ENCODE measurements at places on chromosomes 3 and 15.
A peak's percentile ranks its signal among the peaks of the same experiment; 100 is the strongest.

- no peak for DNase-seq
Measured at GRCh38 chr3:94405258-94406035, 342.6 kb downstream of the NSUN3 start.

DNA sequence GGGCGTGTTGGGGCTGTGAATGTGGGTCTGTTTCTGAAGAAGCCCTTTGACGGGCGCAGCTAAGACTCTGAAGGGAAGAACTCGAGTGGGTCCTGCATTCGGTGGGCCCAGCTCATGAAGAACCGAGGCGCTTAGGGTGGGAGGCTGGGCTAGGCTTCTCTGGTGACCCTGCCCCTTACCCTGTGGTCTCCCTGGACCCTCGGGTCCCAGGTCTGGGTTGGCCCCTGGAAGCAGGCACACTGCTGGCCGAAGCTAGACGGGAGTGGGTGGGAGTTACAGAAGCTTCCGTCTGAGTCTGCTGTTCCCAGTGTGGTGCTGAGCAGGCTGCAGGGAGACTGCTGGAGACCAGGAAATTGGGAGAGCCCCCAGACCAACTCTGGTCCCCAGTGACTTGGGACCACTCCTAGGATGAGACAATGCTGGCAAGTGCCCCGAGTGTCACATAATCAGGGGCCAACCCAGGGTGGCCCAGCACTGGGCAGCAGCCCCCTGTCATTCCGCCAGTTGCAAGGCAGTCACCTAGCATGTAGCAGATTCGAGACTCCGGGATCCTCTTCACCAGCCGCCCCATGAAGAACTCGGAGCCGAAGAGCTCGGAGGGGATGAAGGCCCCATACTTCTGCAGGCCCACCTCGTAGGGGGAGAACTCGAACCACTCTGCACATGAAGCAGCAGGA is 16.7 kb upstream of the EHD4 start:
- DNase-seq = no peak

- no peak for DNase-seq
Measured at GRCh38 chr3:49912881-49913281, 9.2 kb upstream of the MST1R start.

DNA sequence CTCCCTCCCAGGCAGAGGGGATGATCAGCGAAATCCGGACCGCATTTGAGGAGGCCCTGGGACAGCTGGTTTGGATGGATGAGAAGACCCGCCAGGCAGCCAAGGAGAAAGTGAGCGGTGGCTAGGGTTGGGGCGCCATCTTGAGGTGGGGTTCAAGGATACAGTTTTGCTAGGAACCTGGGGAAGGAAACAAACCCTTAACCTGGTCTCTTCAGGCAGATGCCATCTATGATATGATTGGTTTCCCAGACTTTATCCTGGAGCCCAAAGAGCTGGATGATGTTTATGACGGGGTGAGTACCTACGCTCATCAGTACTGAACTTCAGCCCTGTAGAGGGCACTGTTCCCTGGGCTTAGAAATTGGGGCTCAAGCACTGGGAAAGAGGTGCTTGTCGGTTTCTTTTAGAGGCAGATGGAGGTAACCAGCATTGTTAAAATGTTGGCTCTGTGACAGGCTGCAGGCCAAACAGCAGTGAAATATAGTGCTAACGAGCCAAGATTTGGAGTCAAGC is 9.6 kb upstream of the PSMD2 start:
- peak; percentile 75 for DNase-seq

GRCh38 chr3:48598323-48599076 is 3.4 kb upstream of the COL7A1 start:
- no peak for DNase-seq

DNA sequence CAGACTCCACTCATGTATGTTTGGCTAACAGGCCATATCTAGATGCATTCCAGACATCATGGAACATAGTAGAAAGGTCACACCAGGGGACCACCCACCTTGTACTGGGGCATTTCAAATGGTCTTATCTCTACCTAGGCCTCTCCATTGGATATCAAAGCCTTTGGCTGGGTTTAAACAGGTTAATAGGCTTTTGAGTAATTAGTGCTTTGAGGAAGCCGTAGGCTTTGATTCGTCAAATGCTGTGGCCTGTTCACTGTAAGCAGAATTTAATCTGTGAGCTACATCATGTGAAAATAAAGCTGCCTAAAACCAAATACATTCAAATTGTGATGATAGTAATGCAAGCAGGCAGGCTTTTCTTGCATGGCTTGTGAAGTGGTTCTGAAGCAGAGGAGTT is 129.5 kb downstream of the ST8SIA2 start:
- DNase-seq = no peak

DNA sequence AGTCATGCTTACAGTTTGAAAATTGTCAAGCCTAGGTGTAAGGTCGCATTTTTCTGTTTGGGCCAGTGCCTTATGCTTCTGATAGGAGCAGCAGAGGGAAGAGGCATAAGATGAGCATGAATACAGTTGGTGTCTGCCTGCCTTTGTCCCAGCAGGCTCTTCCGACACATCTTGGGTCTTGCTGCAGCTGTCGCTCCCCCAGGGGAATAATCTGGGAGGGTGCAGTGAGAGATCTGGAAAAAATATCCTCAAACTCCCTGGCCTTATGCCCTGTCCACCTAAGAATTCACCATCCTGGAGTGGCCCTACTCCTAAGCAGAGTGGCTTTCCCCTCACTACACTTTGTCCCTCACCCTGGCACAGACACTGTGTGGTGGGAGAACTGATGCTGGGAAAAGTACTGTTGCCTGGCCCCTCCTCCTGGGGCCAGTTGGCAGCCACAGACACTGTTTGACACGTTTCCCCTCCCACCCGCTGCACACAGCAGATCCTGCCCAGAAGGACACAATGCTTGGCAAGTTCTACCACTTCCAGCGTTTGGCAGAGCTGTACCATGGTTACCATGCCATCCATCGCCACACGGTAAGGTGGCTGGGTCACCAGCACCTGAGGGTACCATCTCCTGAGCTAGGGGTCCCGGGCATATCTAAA is 21.1 kb upstream of the RHO start:
- DNase-seq = no peak

DNA sequence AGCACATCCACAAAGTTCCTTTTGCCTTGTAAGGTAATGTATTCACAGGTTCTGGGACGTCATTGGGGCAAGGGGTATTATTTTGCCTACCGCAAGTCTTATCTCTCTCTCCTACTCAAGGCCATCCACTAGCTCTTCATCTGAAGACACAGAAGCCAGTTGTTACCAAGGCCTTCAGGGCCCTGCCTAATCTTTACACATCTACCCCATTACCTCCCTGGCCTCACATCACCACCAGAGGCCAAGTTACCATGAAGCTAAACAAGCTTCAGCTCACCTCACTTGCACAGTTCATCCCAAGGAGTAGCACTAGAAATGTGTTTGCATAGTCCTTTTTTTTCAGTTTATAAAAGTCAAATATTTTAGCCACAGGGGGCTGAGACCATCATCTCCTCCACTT is 34.1 kb downstream of the ATP8B4 start:
- DNase-seq = no peak

DNA sequence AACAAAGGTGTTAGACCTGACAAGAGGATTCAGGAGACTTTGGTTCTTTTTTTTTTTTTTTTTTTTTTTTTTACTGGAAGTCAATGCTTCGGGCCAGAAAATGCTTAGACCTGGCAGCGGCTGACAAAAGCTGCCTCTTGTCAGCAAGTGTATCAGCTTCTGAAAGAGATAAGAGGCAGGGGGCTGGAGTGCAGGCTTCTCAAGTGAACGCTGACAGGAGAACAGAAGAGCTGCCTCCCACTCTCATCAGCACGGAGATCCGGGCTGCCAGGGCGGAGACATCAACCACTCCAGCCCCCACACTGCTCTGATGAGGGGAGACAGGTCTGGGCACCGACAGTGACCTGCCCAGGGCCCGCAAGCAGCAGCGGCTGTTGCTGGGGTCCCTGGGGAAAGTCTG is 9.4 kb upstream of the SCN5A start:
- no peak for DNase-seq

DNA sequence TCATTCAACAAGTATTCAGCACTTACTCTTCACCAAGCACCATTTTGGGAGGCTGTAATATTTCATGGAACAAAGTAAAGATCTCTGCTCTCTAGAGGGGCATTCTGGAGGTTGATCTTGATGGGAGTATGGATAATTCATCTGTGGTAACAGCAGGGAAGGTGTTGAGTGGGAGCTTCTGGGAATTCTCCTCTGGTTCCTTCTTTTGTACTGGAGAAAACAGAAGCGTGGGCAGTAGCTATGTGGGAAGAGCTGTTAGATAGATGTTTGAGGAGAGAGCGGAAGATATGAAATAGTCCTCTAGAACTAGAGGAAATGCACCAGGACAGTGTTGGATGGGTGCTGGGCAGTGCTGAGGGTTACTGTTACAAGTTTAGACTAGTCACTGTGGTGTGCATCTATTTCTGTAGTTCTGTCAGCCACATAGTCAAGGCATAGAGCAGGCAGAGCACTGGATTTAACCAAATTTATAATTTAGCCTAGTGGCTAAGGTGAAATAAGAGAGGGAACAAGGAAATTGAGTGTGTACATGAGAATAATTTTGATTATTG is 9.6 kb downstream of the NMD3 start:
- no peak for DNase-seq

DNA sequence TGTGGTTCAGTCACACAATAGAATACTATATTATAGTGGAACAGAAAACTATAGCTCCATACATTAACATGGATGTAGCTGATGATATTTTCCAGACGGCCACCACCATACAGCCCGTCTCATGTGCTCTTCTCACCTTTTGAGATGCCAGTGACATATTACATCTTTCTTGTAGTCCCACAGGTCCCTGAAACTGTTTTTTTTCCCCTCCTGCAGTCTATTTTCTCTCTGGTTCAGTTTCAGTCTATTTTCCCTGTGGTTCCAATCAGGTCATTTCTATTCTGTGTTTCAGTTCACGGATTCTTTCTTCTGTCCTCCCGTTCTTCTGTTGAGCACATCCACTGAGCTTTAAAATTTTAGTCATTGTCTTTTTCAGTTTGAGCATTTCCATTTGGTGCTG is 72.2 kb downstream of the PPCDC start:
- DNase-seq = no peak

Measured in activated T-cell treated with anti-CD3 and anti-CD28 coated beads, Interleukin-2, amount 50 U/mL, for 72 hours (primary cell).